ENCODE measurements at places on chromosomes 1 and 21.

DNA sequence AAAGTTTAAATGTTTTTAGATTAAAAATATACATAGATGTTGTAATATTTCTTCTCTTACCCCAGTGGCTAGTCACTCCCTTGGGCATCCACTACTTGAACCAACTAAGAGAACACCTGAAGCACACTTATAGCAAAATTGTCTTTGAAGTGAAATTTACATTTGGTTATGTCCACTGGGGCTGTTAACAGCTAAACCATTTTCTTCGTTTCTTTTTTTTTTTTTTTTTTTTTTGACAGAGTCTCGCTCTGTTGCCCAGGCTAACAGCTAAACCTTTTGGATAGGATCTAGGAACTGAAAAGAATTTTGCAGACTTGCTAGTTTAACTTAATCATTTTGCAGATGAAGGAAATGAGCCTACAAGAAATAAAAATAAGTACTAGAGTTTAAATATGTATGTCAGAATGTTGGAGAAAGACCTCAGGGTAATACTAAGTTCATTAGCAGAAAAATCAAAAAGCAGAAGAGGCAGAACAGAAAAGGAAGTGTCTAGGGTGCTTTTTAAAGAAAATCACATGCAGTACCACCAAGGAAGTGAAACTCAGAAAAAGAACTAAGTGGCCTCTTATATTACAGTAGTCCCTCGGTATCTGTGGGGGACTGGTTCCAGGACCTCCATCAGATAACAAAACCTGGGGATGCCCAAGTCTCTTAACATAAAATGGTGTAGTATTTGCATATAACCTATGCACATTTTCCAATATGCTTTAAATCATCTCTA lies 11.8 kb downstream of the DRAM2 start:
- DNase-seq = no peak

GRCh38 chr1:107653765-107654164 lies 311.2 kb downstream of the VAV3 start:
- DNase-seq = no peak

- no peak for DNase-seq
Measured at GRCh38 chr1:91201694-91202093, 179.9 kb upstream of the ZNF644 start.

DNA sequence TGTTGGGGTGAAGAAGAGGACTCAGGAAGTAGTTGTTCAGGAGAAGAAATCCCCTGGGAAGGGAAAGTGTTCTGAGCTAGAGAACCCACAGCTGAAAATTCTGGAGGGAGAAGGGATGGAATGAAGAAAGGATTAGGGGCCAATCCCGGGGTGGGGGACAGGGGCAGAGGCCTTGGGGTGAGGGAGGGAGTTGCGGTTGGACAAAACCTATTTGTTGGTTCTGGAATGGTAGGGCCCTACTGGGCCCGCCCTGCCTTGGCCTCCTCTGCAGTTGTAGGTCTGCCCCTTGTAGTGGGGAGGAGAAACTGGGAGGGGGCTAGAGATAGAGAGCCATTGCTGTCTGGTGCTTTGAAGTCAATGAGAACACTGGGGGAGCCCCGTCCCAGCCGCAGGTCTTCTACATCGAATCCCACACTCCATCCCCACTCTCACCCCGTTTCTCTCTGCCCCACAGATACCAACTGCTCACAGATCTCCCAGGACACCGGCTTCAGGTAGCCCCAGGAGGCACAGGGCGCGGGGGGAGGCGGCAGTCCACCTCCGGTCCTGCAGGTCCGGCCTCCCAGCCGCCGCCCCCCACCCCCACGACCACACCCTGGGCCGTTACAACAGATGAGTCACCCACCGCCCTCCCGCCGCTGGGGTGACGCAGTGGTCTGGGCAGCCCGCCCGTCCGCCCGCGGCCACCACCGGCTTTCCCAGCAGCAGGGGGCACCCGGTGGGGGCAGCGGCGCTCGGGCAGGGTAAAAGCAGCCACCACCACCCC lies 1.1 kb downstream of the TAGLN2 start:
- DNase-seq = peak; percentile 35

- DNase-seq = no peak
Measured at GRCh38 chr1:74679811-74680210, 6.2 kb upstream of the ERICH3 start.

- DNase-seq = no peak
Measured at GRCh38 chr1:17052641-17053040, 1.2 kb downstream of the SDHB start.

DNA sequence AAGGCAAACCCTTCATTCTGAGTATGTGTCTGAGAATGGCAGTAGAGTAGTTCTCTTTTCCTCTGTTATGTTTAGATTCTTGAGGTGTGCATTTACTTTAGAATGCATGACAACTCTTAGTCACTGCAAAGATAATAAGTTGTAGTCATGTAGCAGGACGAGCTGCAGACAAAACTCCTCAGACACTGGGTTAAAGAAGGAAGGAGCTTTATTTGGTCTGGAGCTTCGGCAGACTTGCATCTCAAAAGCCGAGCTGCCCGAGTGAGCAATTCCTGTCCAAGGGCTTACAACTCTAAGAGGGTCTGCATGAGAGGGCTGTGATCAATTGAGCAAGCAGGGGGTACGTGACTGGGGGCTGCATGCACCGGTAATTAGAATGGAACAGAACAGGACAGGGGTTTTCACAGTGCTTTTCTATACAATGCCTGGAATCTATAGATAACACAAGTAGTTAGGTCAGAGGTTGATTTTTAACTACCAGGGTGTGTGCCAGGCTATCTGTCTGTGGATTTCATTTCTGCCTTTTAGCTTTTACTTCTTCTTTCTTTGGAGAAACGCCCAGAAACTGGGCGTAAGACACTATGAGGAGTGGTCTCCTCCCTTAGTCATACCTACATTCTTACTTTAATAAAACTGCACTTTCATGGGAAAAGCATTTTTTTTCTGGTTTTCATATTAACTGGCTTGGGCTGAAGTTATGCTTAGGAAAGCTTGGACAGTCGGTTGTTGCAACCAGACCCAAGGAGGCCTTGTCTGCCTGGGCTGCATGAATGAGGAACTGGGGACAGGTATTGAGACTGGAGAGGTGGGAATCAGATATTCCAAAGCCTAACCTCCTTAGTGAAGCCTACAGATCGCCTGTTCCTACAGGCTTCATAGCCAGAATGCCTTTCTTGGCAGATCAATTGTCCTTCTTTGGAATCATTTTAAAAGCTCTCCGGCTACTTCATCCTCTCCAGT lies 115.1 kb downstream of the RHOU start:
- no peak for DNase-seq

- peak; percentile 18 for DNase-seq
Measured at GRCh38 chr1:234544087-234544579, 65.2 kb upstream of the TARBP1 start.

DNA sequence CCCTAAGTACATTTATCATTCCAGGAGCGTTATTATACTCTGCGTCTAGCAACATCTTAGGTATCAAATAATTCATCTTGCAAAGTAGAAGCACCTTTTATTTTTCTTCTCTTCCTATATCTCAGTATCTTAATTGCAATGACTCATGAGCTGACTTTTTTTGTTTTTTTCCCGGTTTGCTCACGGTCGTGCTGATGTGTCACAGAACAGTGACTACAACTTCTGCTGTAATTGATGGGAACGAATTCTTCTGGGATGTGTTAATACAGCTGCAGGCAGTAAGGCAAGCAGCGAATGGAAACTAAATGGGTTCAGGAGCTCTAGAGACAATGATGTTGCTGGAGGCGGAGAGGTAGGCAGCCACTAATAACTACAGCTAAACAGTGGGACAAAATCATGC lies 89.8 kb upstream of the TMPRSS15 start:
- no peak for DNase-seq

- no peak for DNase-seq
Measured at GRCh38 chr1:97907886-97908285, 12.9 kb downstream of the DPYD start.

- DNase-seq = no peak
Measured at GRCh38 chr1:240467895-240468294, 144.1 kb downstream of the GREM2 start.

DNA sequence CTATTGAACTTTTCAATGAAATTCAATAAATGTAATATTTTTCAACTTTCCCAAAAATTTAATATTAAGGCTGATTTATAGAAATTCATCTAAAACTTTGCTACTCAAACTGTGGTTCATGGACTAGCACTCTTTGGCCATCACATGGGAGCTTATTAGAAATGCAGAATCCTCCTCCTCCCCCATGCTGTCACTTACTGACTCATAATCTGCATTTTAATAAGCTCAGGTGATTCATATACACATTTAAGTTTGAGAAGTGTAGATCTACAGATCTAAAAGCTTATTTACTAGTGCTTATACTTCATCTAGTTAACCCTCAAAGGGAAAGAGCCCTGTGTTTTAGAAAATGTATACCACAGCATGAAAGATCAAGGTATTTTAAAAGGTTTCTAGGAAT lies 84.3 kb downstream of the HS2ST1 start:
- no peak for DNase-seq

GRCh38 chr1:173243300-173243699 lies 36.2 kb upstream of the TNFSF4 start:
- DNase-seq = no peak

- no peak for DNase-seq
Measured at GRCh38 chr1:99682291-99682751, 36.4 kb downstream of the PALMD start.

DNA sequence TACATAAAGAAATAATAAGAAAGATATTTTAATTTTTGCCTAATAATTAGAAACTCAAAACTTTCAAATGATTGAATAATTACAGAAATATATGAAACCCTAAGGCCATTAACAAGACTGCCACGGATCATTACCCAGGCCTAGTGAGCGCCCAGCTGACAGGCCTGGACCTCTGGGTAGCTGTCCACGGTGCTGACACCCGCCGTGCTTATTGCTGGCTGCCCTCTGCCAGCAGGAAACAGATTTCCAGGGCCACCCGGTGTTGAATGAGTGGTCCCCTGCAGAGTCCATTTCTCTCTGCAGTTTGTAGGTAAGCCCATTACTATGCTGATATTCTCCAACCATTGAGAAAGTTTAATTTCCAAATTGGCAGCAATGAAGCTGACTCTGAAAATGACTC lies 254.4 kb upstream of the GJB5 start:
- DNase-seq = no peak

- DNase-seq = no peak
Measured at GRCh38 chr1:201456499-201457309, 12.3 kb downstream of the PHLDA3 start.

GRCh38 chr1:25817840-25818501 lies 1.8 kb upstream of the MTFR1L start:
- DNase-seq = no peak

DNA sequence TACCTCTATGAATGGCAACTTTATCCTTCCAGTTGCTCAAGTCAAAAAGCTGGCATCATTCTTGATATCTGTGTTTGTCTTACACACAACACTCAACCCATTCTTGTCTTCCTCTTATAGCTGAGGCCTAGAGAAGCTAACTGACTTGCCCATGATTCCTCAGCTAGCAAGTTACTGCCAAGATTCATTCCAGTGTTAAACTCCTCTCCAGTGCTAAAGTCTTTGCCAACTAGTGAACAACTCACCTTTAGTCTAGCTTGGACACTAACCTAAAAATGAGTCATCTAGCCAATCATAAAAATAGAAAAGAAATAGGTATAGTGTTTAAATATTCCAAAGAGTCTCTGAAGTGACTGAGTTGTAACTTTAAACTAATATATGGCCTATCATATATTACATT lies 45.6 kb upstream of the RGS2 start:
- DNase-seq = no peak

DNA sequence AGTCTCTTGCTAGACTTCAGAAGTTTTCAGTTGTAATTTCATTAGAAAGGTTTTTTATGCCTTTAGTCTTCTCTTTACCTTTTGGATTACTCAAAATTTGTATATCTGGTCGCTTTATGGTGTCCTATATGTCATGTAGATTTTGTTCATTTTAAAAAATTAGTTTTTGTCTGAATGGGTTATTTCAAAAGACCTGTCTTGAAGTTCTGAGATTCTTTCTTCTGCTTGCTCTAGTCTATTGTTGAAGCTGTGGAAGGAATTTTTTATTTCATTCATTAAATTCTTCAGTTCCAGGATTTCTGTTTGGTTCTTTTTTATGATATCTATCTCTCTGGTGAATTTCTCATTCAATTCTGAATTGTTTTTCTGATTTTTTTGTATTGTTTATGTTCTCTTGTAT lies 46.5 kb upstream of the GCLM start:
- no peak for DNase-seq

GRCh38 chr1:5993556-5994491 lies 1.6 kb upstream of the NPHP4 start:
- no peak for DNase-seq

- DNase-seq = no peak
Measured at GRCh38 chr1:56213068-56213467, 366.3 kb downstream of the PLPP3 start.

- DNase-seq = no peak
Measured at GRCh38 chr1:33899746-33900145, 35.9 kb downstream of the HMGB4 start.

- no peak for DNase-seq
Measured at GRCh38 chr1:244329591-244330317, 122.0 kb downstream of the ADSS2 start.

- DNase-seq = no peak
Measured at GRCh38 chr1:81109038-81109437, 691.7 kb upstream of the ADGRL2 start.

DNA sequence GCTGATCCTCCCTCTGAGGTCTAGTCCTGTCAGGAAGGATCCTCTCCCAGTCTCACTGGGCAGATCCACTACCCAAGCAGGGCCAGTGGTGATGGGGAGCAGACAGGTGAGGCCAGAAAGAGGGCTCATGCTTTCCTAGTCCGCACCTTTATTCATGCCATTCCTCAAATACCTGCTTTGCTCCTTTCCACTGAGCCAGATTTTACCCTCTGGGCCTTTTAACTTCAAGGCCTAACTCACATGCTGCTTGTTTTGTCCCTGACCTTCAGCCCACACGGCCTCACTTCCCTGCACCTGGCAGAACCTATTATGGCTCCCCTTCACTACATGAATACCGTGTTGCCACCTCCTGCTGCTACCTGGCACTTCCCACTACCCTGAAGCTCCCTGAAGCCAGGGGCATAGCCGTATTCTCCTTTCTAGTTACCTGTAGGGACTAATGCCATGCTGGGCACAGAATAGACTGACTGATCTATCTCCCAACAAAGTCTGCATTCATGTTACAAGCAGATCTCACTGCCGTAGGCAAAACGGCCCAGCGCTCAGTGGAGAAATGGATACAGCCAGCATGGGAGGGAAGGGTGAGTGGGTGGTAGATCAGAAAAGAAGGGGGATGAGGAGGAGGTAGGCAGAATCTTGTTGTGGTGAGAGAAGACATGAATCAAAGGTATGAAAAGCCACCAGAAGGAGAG lies 36.1 kb upstream of the GOLT1A start:
- no peak for DNase-seq

DNA sequence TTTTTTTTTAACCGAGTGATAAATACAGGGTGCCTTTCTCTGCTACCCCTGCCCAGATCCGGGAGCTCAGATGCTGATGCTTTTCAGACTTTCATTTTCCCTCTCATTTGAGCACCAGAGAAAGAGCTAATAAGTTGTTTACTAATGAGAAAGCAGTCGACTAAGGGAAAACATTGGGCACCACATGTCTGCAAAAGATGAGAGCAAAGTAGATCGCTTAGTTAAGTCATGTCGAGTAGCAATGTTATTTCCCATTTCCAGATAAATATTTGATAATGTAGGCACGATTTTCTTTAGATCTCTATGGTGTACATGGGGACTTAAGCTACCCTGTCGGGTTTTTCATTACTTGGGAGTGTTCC lies 1.2 kb downstream of the PKN2 start:
- DNase-seq = no peak

- DNase-seq = no peak
Measured at GRCh38 chr1:232147215-232147614, 482.7 kb downstream of the SIPA1L2 start.

Data from stimulated activated CD4-positive, alpha-beta T cell treated with anti-CD3 and anti-CD28 coated beads, TNF-alpha, amount 100 ng/mL, for 1 hour (primary cell).